ENCODE measurements at places on chromosomes 1 and 21.

- DNase-seq: no peak
Measured at GRCh38 chr1:107291987-107292386, 151.1 kb downstream of the NTNG1 start.

GRCh38 chr1:209613400-209614150 is 30.1 kb downstream of the CAMK1G start:
- no peak for DNase-seq

DNA sequence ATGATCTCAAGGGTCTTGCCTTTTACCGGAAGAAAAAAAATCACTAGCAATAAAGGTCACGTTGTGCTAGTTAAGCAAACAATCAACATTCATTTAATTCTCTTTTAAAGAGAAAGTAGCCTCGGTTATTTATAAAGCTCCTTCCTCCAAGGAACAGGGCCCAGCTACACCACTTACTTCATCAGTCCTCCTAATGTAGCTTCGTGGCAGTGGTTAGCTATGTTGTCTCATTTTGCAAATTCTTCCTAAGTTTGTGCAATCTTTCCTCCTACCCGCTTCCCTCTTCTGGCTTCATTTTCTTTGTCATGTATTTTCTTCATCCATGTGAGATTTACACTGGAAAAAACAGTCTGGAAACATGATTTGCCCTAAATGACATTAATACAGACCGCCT is 554.2 kb downstream of the NUF2 start:
- no peak for DNase-seq

DNA sequence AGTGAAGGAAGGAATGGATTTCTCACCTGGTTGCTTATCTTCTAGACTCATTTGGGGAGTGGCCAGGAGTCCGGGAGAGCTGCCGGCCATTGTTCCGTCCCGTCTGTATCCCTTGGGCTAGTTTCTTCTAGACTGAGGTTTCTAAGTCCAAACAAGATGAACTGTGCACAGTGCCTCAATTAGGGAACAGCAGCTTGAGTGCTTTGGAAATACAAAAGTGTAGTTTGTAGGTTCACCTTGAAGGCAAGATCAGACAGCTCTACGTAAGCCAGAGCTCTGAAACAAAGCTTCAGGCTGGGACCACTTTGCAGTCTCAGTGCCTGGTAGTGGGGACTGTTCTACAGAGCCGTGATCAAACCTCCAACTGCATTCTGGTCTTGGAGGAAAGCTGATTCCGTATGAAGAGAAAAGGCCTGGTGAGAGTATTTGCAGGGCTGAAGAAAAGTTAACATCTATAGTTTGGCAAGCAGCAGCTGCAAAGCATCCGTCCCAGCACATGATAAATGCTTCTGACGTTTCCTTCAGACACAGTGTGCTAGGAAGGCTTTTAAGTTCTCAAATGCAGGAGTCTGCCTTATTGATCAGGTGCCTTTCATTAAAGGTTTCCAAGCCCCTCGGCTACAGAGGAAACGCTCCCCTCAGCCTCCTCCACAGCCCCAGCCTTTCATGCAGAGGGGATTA is 432.8 kb downstream of the KIF26B start:
- DNase-seq: no peak

DNA sequence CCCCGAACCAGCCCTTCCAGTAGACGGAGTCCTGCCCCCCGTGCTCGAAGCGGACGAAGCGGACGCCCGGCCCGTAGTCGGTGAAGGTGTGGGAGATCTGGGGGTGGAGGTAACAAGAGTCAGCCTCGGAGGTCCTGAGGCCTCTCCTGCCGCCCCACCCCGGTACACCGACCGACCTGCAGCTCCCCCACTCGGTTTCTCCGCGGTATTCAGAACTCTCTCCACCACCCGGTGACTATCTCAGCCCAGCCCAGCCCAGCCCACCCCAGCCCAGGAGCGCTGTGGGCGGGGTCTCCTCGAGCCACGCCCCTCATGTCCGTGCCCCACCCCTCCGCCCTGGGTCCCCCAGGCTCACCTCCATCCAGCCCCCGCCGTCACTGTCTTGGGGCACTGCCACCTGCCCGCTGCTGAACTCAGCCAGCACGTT is 5.5 kb downstream of the FBXO2 start:
- DNase-seq: peak; percentile 39

- DNase-seq: no peak
Measured at GRCh38 chr1:205147191-205147835, 25.5 kb upstream of the RBBP5 start.

DNA sequence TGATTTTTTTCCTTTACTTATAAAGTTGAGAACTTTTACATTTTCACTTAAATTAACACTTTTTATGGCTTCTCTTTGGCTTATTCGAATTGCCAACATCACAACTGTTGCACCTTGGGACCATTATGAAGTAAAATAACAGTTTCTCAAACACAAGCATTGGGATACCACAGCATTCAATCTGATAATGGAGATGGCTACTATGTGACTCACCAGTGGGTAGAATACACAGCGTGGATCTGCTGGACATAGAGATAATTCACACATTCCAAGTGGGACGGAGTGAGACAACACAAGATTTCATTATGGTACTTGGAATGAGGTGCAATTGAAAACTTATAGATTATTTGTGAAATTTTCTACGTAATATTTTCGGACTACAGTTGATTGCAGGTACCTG is 68.0 kb downstream of the ADAMTS1 start:
- no peak for DNase-seq

- DNase-seq: no peak
Measured at GRCh38 chr1:84164567-84165021, 20.5 kb downstream of the PRKACB start.

GRCh38 chr1:185929776-185930175 is 195.6 kb downstream of the HMCN1 start:
- DNase-seq: no peak

DNA sequence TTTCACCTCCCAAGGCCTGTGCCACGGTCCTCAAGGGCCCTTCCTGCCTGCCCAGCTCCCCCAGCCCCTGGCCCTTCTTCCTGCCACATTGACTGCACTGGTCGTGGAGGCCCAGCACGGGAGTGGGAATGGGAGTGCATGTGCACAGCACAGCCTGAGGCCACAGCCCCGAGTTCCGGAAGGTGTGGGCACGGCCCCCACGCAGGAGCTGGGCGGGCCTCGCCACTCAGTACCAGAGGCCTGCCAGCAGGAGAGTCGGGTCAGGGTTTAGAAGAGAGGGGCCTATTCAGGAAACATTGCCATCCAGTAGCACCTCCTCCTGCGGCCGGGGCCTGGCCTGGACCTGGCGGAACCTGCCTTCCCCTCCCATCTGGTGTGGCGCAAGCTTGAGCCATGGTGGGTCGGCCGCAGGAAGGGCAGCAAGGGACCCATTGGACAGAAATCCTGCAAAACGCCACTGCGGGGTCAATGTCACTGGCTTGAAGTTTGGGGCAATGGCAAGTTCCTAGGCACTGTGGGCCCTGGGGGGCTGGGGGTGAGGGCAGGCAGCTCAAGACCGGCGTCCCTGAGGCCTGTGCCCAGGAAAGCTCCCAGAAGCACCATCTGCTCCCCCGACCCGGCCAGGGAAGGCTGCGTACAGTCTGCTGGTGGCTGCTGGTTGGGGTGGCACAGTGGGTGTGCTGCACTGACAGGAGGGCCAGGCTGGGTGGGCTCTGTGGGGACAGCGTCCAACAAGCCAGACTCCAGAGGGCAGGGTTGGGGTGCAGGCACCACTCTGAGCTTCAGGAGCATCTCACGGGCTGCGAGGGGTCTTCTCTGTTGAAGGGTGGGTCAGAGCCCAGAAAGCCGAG is 1.8 kb upstream of the TMEM52 start:
- DNase-seq: no peak

GRCh38 chr1:111320066-111320879 is 29.6 kb downstream of the CHIA start:
- DNase-seq: no peak

Measured in stimulated activated CD4-positive, alpha-beta T cell treated with anti-CD3 and anti-CD28 coated beads, TNF-alpha, amount 100 ng/mL, for 1 hour (primary cell).